ENCODE measurements at places on chromosomes 6 and 20.

DNA sequence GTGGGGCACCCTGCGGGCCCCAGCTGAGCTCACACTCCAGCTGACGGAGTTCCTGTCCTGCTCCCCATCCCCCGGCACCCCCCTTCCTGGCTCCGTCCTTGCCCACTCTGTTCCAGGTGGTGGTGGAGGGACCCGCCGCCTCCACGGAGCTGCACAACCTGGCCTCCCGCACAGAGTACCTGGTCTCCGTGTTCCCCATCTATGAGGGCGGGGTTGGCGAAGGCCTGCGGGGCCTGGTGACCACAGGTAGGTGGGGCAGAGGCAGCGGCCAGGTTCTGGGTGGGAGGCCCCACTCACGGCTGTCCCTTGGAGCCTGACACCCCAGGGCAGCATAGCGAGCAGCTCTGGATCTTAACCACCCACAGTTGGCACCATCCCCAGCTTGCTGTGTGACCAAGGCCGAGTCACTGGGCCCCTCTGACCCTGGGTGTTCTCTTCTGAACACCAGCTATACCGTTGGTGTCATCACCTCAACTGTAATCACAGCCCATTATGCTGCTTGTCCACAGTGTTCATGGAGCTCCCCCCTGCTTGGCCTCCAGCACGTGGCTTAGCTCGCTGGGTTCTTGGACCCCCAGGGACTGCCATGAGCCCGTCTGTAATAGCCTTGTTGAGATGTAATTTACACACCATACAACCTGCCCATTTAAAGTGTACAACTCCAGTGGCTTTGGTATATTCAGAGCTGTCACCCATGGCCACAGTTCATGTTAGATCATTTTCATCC lies 17.4 kb downstream of the COL20A1 start:
- no peak for DNase-seq

DNA sequence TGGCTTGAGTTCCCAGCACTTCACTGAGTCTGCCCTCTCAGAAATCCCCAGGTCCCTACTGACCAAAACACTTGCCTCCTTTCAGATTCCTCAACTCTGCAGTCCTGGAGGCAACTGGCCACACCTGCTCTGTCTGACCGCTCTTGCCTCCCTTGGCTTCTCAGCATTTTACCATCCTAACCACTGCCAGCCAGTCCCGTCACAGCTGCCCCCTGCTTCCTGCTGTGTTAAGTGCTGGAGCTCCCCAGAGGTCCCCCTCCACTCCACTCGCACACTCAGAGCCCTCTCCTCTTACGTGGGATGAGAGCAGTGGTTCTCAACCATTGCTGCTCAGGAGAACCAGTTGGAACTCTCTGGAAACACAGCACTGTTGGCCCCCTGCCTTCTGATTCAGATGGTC lies 20.5 kb downstream of the ADAT2 start:
- no peak for DNase-seq

DNA sequence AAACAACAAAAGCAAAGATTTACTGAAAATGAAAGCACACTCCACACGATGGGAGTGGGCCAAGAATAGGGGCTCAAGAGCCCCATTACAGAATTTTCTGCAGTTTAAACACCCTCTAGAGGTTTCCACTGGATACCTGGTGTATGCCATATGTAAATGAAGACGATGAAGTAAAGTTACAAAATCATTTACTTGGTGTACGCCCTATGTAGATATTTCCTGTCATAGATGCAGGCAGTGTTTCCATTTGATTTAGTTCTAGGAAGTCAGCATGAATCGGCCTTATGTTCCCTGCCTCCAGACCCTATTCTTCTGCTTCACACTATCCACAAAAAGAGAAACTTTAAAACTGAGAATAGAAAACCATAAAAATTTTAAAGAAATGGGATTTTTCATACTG lies 404.4 kb upstream of the GJE1 start:
- no peak for DNase-seq

GRCh38 chr20:14723614-14724013 lies 386.2 kb upstream of the FLRT3 start:
- no peak for DNase-seq

DNA sequence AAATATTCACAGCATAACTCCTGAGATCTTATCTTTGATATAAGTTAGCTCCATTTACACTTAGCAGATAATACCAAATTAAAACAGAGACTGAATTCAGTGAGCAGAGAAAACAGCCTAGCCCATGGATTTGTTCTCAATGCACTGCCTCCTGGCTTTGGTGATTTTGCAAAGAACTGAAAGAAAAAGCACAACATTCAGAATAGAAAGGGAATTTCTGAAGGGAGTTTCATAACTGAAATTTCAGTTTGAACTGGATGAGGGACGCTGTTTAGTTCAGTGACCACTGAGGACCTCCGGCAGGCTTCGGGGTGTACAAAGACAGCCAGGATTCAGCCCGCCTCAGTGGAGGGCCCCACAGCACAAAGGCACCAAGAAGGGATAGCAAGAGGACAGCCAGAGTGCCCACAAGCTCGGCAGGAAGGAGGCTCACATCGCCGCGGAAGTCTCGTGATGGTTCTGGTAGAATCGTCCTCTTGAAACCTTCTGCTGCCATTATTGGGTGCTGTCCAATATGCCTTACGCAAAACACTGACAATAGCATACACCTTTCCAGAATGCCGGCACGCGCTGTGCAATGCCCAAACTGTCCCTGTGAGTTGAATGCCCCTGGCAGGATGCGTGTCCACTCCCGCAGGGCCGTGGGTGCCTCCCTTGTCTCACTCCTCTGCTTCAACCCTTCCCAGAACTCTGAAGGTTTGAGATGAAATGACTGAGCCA lies 9.7 kb upstream of the IRF4 start:
- DNase-seq, result no peak

- DNase-seq, result no peak
Observed at GRCh38 chr6:89295981-89296380, 19.1 kb downstream of the GABRR2 start.

GRCh38 chr6:20033697-20034407 lies 178.4 kb downstream of the MBOAT1 start:
- no peak for DNase-seq

DNA sequence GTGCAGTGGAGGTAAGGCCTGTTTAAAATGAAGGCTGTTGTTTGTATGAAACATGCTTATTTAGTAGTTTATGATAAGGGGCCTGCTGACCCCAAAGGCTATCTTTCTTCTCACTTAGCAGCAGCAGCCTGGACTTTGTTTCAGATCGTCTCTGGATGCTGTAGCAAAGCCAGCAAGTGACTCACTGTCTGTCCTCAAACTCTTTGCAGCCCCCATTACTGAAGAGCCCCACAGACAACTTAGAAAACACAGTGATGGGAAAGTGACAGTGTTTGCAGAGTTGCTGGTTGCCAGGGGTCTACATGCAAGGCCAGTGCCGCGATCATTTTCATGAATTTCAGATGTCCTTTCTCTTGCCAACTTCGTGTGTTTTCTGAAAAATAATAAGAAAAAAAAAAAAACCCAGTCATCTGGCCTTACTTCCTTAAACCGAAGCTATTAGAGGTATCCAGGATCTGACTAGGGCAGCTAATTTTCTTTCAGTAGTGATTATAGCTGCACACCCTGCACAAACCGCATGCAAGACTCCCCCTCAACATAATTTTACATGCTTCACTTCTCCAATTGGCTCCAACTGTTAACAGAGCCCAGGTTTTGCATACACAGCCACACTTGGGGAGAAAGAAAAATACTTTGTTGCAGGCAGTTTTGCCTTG lies 11.6 kb upstream of the F13A1 start:
- DNase-seq, result no peak

- no peak for DNase-seq
Observed at GRCh38 chr6:71205336-71205956, 83.2 kb upstream of the OGFRL1 start.

GRCh38 chr6:105880030-105880492 lies 206.1 kb upstream of the PRDM1 start:
- peak; percentile 51 for DNase-seq

DNA sequence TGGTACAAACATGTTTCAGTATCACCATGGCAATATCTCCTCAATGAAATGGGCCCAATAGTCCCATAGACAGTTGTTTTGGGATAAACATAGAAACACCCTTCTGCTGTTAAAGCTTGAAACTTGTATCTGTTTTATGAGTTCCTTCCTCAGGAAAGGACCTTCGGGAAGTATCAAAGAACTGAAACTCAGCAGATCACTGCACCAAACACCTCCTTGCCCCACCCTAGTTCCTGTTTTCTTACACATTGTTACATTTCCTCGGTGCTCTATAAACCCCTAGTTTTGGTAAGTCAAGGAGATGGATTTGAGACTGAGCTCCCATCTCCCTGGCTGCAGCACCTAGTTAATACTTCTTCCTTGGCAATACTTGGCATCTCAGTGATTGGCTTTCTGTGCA lies 73.8 kb upstream of the ECI2 start:
- DNase-seq, result no peak

DNA sequence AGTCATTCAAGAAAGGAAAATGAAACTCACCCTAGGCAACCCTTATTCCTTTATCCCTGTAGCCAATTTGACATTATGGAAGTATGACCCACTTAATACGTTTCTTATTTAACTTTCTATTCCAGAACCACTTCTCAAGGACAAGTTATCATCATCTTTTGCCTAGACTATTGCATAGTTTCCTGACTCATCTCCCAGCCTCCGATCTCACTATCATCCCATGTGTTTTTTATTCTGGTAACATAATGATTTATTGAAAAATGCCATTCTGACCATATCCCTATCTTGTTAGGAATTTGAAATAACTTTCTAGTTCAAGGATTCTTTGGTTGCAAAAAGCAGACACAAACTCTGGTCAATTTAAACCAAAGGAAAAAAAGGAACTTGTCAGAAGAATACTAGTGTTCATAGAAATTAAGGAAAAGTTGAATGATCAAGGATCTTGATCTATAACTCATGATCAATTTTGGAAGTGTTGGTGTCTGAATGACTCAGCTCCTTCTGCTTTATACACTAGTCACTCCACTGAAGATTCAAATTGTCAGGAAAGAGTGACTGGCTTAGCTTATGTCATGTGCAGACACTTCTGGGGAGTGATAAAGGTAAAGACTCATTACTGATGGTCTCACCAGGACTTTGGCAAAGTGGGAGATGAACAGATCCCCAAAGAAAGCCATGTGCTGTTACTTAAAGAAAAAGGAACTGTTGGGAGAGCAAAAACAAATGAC lies 8.5 kb upstream of the TINAG start:
- DNase-seq, result no peak

DNA sequence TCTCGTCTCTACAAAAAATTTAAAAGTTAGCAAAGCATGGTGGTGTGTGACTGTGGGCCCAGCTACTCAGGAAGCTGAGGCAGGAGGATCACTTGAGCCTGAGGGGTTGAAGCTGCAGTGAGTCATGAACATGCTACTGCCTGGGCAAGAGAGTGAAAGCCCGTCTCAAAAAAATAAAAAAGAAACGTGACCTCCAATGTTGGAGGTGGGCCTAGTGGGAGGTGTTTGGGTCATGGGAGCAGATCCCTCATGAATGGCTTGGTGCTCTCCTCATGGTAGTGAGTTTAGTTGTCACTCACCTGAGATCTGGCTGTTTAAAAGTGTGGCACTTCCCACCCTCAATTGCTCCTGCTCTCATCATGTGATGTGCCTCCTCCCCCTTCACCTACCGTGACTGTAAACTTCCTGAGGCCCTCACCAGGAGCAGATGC lies 24.3 kb downstream of the RBL1 start:
- DNase-seq, result peak; percentile 58

DNA sequence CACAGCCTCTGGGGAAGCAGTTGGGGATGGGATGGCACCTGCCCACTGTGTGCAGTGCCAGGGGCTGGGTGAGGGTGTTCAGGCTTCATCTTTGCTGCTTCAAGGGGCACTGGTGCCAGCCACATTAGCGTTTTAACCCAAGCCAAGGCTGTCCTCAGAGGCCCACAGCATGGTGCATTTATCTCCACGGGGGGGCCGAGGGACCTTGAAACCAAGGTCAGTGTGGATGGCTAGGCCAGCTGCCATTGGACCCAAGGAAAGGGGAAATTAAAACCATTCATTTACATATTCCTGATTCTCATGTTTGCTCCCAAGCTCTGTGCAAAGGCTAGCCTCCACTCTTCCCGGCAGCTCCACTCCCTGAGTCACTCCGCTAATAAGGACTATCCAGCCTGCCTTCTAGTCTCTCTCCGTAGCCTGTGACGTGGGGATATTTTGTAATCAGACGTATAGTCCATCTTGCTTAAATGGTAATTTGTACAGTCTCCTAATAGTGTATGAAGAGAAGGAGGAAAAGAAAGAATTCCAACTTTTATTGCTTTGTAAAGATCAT lies 197.1 kb downstream of the CDH4 start:
- DNase-seq, result no peak

DNA sequence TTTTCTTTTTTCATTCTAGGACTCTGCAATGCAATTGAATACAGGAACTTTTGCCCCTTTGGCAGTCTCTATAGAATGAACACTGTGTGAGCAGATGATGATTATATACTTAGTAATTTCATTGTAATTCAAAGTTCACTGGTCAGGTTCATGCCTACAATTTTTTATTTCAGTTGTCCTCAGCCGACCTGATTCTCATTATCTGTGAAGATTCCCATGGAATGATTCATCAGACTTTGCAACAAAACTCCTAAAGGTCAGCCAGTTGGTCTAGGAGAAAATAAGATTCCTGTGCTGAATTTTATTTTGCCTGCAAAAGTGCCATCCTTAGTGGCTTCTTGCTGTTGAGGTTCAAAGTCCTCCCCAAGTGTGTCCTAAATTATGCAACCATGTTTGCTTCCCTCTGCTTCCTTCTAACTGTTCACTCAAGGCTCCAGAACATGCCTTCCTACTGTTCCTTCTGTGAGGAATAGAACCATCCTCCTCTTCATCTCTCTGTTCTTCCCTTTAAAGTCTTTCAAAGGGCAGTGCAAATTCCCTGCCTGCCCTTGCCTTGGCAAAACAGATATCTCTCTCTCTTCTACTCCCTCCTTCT lies 194.2 kb upstream of the CNR1 start:
- DNase-seq, result no peak

DNA sequence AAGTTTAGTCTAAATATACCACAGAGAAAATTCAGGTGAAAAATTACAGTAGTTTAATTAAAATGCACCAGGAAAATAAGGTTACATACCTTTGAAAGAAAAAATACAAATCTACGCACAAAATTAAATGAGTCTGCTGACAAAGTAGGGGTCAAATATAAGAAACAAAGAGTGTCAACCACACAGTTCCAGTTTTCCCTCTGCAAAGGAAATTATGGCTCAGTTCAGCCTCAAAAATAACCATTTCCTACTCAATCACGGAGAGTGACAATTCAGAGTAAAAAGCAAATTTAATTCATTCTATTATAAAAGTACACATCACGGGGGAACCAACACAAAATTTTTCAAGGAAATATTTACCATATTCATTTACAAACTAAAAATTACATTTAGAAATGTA lies 124.8 kb downstream of the PTPRK start:
- DNase-seq, result no peak

- DNase-seq, result no peak
Observed at GRCh38 chr6:45972795-45973503, 42.7 kb downstream of the CLIC5 start.

GRCh38 chr6:21539621-21540100 lies 53.9 kb upstream of the SOX4 start:
- DNase-seq, result no peak

DNA sequence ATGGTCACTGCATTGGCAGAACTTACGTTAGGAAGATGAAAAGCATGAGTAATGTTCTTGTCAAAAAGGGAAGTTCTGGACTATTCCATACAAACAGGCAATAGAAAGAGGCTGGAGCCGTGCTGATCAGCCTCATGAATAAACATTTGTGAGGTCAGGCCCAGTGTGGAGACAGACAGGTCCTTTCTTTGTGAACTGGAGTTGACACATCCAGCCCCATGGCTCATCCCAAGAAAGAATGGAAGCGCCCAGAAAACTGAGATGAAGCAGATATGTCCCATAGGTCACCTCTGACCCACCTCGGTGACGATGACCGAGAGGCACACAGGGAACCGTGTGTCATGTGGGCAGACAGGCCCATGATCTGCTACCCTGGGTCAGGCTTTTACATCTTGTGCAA lies 276.0 kb upstream of the SGK1 start:
- DNase-seq, result no peak

All from activated CD8-positive, alpha-beta T cell treated with anti-CD3 and anti-CD28 coated beads for 36 hours (primary cell).